Bone marrow (tissue), 2 donors: ENCODE measurements at places on chromosomes 13 and 19.

DNA sequence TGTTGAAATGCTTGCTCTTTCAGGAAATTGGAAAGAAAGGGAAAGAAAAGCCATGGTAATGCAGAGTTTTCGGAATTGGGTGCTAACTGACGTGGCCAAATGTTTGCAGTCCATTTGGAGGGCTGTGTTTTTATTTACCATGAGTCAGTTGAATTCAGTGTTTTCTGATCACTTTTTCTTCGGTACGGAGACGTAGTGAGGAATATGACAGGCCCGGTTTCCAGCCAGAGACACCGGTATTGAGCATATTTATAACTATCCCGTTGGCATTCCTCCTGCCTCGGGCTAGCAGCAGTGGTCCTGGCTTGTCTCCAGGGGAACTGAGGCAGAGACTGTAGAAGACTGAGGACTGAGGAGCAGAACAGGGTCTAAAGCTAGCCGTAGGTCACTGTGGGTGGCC lies 1.0 kb downstream of the CDC16 start:
- no peak for DNase-seq

- DNase-seq: no peak
Observed at GRCh38 chr19:10517361-10517759, at the start of gene S1PR5. Gene S1PR5, minus strand, starts transcription at chr19:10517447. Its CDS starts 2,436 bp downstream, at chr19:10515011.

DNA sequence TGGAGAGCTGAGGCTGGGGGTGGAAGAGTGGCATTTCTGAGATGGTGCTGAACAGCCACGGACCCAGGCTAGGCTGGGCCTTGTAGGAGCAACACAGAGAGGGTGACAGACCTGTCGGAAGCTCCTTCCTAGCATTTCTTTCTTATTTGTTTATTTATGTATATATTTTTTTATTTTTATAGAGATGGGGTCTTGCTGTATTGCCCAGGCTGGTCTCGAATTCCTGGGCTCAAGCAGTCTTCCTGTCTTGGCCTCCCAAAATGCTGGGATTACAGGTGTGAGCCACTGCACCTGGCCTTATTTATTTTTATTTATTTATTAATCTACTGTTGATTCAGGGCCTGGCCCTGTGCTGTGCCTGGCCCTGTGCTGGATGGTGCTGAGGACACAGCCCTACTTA lies 6.5 kb downstream of the CIC start:
- no peak for DNase-seq

DNA sequence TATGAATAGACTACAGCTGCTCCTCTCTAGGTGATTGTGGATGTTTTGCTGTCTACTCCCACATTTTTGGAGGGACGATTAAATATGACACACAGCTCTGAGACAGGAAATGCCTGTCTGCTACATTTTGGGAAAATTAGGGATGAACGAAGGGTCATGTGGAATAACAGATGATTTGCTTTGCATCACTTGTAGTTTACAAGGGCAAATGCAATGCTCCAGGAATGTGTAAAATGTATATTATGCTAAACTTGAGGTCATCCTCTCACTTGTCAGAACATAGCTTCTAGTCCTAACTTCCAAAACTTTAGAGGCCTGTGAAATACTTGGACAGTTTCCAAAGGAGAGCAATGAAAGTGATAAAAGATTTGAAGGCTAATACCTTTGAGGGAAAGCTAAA lies 284.2 kb upstream of the DACH1 start:
- no peak for DNase-seq

DNA sequence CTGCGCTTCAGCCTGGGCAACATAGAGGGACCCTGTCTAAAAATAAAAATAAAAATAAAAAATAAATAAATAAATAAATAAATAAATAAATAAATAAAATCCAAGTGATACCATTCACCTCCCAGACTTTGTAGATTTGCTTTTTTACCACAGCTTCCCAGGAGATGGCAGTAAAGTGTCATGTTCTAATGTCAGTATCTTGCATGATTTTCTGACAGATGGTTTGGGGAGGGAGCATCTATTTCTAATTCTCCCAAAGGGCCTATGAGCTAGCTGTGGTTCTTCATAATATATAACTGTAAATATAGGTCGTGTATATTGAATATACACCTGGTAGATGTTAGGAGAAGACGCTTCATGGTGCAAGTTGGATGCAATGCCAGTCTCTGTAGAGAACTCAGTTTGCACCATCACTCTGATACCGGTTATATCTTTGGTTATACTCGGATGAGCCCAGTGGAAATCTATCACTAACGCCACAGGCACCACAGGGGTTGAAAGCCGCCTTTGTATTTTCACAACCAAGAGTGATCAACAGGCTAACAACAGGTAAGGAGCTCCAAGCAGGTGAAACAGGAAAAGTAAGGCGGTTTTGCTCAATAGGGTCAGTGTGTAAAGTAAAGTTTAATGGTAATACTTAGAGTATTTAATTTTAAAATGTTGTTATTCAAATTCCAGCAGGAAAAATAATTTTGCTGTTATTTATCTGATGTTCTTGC lies 13.9 kb downstream of the APLP1 start:
- DNase-seq: peak; percentile 45

DNA sequence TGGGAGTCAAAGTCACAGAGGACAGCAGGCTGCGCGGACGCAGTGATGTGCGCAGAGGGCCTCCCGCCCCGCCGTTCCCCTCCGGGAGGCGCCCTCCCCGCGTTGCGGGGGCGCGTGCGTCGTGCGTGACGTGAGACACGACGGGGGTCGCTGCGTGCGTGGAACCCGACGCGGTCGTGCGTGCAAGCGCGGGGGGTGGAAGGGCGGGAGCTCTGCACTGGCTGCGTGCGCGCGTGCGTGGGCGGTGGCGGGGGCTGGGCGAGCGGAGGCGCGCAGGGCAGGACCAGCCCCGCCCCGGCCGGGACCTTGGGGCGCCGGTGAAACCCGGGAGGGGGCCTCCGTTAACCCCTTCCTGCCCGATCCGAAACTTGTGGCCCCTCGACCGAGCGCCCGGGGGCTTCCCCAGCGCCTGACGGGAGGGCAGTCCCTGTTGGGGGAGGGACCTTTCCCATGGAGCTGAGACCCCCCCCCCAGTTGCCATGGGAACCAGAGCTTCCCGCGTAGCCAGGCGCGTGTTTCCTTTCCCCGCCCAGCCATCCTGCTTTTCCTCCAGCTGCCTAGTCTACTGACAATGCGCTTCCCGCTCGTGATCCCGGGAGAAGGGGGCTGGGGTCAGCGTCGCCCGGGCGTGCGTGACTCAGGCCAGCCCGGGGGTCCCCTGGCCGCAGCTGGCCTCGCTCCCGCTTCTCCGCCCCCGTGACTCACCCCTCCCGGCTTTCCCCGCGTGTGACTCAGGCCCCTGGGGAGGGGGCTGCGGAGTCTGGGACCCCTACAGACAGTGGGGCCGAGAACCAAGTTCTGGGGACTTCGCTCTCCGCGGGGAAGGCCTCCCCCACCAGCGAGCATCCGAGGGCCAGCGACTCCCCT lies 7.3 kb upstream of the HOOK2 start:
- peak; percentile 52 for DNase-seq

GRCh38 chr13:99289674-99290337 lies 17.4 kb downstream of the GPR183 start:
- no peak for DNase-seq

DNA sequence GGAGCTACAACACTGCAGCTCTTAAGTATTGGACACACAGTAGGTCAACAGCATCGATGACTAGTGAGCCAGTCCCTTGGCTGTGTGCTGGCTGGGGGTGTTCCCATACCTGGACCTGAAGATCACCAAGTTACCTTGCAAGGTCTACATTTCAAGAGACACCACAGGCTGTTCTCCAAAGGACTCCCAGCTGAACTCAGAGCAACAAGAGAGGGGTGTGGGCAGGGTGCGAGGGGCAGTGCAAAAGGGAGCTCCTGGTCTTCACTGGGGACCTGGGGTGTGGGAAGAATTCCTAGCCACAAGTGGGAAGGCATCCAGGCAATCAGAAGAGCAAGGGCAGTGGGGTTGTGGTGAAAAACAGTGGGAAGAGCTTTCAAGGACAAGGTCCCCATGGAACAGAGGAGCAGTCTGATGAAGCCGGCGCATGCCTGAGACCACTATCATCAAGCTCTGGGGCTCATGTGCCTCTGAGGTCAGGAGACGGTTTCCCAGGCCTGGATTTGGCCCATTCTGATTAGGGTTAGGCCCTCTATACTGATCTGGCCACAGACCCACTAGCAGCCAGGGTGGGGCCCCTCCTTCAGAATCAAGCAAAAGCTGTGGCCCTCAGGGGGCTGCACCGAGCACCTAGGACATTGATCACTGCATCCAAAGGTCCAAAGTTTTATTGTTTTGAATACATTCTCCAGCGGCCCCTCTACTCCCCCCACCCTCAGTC lies 4.7 kb upstream of the GSK3A start:
- no peak for DNase-seq

DNA sequence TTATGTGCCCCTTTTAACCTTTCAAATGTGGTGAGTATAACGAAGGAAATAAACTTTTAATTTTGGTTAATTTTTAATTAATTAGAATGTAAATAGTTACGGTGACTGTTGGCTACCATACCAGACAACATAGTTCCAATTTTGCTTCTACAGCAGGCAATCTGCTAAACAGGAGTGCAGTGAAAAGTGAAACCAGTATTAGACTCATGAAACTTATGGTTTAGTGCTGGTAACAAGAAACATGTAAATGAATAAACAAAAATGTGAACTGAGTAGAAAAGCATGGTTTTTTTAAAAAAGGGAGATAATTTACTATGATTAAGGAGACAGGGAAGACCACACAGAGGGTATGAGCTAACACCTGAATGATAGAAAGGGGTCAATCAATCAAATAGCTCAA lies 478.4 kb downstream of the PCDH9 start:
- no peak for DNase-seq

GRCh38 chr19:17394891-17395415 lies 957 bp upstream of the CCDC194 start:
- DNase-seq: peak; percentile 33

- DNase-seq: no peak
Observed at GRCh38 chr13:73230716-73231115, 171.9 kb downstream of the KLF5 start.

DNA sequence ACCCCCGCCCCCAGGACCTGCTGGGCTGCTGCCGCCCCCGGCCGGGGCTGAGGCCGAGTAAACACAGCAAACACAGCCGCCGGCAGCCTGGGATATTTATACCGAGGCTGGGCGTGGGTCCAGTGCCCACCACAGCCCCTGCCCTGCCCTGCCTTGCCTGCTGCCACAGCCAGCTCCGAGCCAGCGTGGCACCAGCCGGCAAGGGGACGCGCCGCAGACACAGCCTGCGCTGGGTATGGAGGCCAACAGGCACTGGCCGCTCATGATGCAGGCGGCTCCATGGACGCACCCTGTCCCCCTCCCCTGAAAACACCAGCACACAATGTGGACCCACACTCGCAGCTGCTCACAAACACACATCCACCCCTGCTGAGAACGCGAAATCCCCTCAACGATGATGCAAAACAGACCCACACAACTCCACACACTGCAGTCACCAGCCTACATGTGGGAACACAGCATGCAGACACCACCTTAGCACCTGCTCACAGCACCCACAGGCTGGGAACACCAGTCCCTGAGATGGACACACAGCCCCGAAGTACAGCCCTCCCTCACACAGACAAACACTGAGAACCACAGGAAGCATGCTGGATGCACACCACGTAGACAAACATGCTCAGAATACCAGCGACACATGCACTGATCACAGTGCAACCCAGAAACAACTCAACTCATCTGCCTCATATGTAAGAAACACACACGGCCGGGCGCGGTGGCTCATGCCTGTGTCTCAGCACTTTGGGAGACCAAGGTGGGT lies 16.2 kb downstream of the CCDC97 start:
- no peak for DNase-seq

DNA sequence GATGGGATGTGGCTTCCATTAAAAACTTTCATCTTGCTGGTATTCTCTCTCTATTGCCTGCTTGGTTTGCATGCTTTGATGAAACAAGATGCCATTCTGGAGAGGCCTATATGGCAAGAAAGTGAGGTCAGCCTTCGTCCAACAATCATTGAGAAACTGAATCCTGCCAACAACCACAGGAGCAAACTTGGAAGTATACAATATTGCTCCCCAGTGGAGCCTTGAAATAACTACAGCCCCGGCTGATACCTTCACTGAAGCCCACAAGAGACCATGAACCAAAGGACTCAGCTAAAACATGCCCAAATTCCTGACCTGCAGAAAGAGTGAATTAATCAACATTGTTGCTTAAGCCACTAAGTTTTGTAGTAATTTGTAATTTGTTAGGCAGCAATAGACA lies 82.5 kb upstream of the FGF14 start:
- DNase-seq: no peak

GRCh38 chr13:41905600-41906254 lies 55.2 kb downstream of the VWA8 start:
- no peak for DNase-seq

- no peak for DNase-seq
Observed at GRCh38 chr19:47351548-47351947, 2.4 kb downstream of the DHX34 start.

DNA sequence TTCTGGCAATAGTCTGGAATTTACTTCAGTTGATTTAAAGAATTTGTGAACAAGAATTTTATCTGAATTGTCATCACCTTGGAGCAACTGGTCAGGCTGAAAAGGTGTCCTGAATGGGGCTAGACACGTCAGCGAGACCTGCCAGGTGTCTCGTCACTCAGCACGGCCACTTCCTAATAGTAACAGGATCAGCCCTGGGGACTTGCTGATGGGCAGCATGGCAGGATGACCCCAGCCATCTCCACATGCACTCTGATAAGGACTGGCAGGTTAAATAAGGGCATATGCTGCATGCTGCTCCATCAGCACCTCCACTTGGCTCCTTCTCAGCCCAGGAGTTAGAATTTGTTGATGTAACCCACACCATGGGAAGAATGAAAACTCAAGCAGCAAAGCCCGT lies 224.2 kb downstream of the FOXO1 start:
- no peak for DNase-seq

DNA sequence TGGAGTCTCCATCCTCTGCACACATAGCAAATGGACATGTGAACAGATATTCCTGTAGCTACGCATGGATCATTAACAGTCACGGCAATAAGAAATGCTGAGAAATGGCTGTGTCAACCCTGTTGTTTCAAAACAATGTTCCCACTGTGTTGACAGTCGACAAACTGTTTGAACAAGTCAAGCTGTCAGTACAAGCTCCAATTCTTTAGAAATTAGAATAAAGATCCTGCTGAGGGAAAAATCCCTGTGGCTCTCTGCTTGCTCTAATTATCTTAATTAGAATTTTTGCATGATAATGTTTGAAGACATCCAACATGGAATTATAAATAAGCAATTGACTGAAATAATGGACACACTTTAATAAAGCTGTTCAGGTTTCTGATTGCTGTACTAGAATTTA lies 37.9 kb upstream of the CPB2 start:
- DNase-seq: no peak

DNA sequence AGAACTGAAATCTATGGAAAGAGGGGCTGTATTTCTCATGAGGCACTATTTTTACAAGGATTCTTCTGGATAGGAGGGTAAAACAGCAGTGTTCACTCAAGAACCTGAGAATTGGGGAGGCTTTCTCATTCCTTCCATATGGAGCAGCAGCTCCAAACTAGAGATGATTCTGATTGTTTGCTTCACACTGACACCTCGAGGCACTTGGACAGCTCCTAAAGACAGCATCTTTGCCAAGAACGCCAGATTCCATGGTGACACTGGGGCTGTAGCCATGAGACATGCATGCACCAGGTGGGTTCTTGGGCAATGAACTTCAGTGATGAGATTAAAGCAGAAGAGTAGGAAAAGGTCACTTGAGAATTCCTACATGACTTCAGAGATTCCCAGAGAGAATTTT lies 361.5 kb upstream of the HTR2A start:
- no peak for DNase-seq

GRCh38 chr13:76641056-76641455 lies 245.1 kb downstream of the KCTD12 start:
- no peak for DNase-seq

GRCh38 chr13:74048756-74049155 lies 85.4 kb downstream of the KLF12 start:
- no peak for DNase-seq
